AG09309 (cell line): ENCODE measurements at places on chromosomes 11 and 22.

GRCh38 chr11:92357344-92357743 lies 132.7 kb downstream of the FAT3 start:
- no peak for DNase-seq

- no peak for DNase-seq
These were observed 874 bp downstream of the APOL1 start for GRCh38 chr22:36253523-36254490.

DNA sequence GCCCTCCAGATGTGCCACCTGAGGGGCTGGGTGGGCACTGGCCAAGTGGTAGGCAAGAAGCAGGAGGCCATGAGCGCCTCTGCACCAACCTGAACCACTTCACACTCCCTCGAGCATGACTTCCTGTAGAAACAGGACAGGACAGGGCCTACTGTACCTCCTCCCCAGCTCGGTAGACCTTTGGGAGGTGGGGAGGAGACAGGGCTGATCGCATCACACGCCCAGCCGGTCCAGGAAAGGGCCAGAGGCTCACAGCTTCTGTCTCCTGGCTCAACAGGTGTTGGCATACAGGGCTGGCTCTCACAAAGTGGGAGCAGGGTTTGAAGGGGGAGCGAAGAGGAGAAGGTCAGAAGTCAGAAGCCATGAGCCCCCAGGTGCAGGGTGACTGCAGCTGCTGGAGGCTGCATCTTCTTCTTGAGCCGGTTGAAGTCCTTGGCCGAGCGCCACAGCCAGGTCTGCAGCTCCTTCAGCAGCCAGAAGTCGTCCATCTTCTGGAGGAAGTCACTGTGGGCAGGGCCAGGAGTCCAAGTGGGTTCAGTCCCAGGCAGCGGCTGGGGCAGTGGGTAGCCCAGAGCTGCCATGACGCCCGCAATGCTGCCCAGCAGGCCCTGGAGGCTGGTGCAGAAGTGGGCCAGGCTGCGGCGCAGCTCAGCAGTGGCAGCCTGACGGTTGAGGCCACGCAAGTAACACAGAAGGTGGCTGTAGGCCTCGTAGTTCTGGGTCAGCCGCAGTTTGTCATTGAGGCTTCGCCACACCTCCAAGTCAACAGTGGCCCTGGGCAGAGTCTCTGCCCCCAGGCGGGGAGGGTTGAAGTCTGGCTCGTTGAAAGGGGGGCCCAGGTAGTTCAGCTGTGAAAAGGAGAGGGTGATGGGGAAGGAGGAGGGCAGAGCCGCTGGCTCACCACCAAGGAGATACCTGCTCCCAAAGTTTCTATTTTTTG lies 8.3 kb downstream of the CLCF1 start:
- DNase-seq, result no peak

- no peak for DNase-seq
These were observed 10.7 kb downstream of the STIM1 start for GRCh38 chr11:3866206-3866605.

DNA sequence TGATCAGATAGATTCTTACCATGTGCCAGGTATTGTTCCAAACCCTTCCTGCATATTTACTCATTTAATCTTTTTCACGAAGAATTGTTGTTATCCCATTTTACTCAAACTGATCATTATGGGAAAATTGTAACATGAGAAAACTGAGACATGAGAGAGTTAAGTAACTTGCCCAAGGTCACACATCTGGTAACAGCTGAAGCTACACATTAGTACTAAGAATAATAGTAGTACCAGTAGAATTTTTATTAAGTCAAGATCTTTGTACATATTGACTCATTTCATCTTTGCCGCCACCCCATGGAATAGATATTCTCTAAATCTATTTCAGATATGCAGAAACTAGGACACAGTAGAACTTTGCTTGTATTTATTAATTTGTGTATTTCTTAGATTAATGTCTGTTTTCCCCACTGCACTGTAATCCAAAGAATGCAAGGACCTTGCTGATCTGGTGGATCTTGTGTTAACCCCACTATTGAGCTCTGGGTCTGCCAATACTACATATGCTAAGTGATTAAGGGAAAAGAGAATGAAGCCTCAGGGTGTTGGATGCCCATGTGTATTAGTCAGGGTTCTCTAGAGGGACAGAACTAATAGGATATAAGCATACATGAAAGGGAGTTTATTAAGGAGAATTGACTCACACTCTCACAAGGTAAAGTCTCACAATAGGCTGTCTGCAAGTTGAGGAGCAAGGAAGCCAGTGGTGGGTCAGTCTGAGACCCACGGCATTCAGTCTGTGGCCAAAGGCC lies 72.8 kb downstream of the PARVA start:
- DNase-seq, result no peak

DNA sequence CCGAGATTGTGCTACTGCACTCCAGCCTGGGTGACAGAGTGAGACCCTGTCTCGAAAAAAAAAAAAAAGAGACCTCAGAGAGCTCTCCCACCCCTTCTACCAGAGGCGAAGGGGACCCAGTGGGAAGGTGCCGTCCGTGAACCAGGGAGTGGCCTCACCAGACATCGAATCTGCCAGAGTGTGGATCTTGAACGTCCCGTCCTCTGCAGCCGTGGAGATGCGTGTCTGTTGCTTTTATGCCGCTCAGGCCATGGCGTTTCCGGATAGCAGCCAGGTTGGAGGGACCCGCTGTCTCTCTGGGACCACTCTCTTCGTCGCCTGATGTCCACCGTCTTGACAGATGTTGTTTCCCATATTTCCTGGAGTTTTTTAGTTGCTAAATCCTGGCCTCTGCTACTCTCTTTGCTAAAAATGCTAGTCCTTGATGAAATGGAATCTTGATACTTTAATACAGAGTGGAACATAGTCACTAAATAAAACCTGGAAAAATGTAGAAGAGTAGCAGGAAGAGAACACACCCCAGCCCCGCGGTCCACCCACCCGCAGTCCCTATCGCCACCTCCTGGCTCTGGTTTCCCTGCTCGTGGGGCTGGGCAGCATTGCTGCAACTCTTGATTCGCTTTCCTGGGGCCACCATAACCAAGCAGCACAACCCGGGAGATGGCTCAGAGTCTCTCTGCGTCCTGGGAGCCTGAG lies 12.0 kb upstream of the MUC6 start:
- DNase-seq, result no peak

DNA sequence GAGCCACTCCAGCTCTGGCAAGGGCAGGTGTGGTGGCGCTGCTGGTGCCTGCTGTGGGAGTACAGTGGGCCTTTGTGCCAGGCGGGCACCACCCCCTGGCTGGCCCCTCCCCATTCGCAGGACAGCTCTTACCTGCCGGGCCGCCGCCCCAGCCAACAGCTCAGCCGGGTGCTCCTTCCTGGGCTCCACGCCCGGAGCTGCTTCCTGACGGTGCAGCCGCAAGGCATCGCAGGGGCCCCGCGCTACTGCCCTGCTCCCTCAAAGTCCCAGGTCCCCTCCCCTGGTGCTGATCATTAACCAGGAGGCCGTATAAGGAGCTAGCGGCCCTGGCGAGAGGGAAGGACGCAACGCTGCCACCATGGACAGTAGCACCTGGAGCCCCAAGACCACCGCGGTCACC lies at the start of gene SLC5A1:
SLC5A1 (plus strand) TSS at position 338 of the 400 bp plus-strand sequence; CDS start at position 359, 21 bp downstream.
- no peak for DNase-seq

- no peak for DNase-seq
These were observed 2.4 kb downstream of the MICAL2 start for GRCh38 chr11:12112750-12113149.

DNA sequence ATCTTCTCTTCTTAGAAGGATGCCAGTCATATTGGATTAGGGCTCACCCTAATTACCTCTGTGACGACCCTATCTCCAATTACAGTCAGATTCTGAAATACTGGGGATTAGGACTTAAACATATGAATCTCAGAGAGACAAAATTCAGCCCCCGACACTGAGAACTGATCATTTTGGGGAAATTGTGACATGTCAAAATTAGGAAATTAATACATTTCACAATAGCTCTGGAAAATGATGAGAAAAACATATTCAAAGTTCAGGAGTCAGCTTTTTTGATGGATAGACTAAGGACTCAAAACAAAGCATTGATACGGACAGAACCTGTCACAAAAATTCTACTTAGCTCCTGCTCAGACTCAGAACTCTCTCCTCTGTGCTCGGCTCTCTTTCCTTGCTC lies 40.8 kb downstream of the COMMD9 start:
- DNase-seq, result no peak

DNA sequence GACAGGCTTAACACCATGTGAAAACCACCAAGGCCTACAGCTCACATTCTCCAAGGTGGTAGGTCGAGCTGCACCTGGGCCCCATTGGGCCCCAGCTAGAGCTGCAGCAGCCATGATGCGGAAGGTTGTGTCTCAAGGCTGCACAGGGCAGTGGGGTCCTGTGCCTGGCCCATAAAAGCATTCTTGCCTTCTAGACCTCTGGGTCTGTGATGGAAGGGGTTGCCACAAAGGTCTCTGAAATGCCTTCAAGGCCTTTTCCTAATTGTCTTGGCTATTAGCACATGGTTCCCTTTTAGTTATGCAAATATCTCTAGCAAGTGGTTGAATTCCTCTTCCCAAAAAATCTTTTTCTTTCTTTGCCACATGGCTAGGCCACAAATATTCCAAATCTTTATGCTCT lies 52.5 kb upstream of the C11orf58 start:
- DNase-seq, result no peak
